SJCRH30 (cell line): ENCODE measurements at places on chromosomes 5 and 9. TPM values are rescaled to one million over a fixed set of nuclear protein-coding genes. Genes with fewer than 3 reads are reported as not detected.

Gene ZER1
- total RNA-seq, result 18.8 and 19.9 TPM in 2 replicates

Gene FST
- total RNA-seq, result 22.4 and 25.0 TPM in 2 replicates

Gene NADK2
- 42.0 and 49.9 TPM in 2 replicates for total RNA-seq

Gene RORB
- not detected in 2 replicates for total RNA-seq

Gene TMEM215
- not detected in 2 replicates for total RNA-seq

Gene BTNL9
- not detected in 2 replicates for total RNA-seq

Gene UGT3A1
- total RNA-seq, result 1.9 and 2.0 TPM in 2 replicates

Gene MAN1B1
- total RNA-seq, result 38.4 and 42.6 TPM in 2 replicates

- no peaks in the 10 kb centered on the region for H3K4me1 ChIP-seq
- no peak overlapping the region for H3K27ac ChIP-seq
- no peaks in the 10 kb centered on the region for H3K27me3 ChIP-seq
- no peak for DNase-seq
These were observed 75.1 kb downstream of the MAT2B start for GRCh38 chr5:163580516-163580915.

GRCh38 chr9:94860678-94861588 lies 134.4 kb downstream of the AOPEP start:
- DNase-seq, result peak; percentile 99
- no peaks in the 10 kb centered on the region for H3K36me3 ChIP-seq
- H3K27me3 ChIP-seq, result no peaks in the 10 kb centered on the region
- peak overlapping the region; percentile 95 for H3K27ac ChIP-seq

GRCh38 chr9:128164307-128164885 lies 4.3 kb downstream of the BBLN start:
- peaks cover 62% of the 10 kb centered on the region for H3K36me3 ChIP-seq
- no peak overlapping the region for H3K4me3 ChIP-seq
- H3K27me3 ChIP-seq, result no peaks in the 10 kb centered on the region
- DNase-seq, result no peak

GRCh38 chr5:56638768-56639238 lies 176.5 kb upstream of the MAP3K1 start:
- no peaks in the 10 kb centered on the region for H3K36me3 ChIP-seq
- H3K27ac ChIP-seq, result no peak overlapping the region
- H3K27me3 ChIP-seq, result no peaks in the 10 kb centered on the region

GRCh38 chr9:102507044-102507687 lies 488.0 kb upstream of the CYLC2 start:
- H3K4me3 ChIP-seq, result no peak overlapping the region
- no peaks in the 10 kb centered on the region for H3K4me1 ChIP-seq

- H3K36me3 ChIP-seq, result no peaks in the 10 kb centered on the region
- H3K27ac ChIP-seq, result no peak overlapping the region
- DNase-seq, result peak; percentile 60
These were observed 8.4 kb upstream of the RUSC2 start for GRCh38 chr9:35481347-35481975.

DNA sequence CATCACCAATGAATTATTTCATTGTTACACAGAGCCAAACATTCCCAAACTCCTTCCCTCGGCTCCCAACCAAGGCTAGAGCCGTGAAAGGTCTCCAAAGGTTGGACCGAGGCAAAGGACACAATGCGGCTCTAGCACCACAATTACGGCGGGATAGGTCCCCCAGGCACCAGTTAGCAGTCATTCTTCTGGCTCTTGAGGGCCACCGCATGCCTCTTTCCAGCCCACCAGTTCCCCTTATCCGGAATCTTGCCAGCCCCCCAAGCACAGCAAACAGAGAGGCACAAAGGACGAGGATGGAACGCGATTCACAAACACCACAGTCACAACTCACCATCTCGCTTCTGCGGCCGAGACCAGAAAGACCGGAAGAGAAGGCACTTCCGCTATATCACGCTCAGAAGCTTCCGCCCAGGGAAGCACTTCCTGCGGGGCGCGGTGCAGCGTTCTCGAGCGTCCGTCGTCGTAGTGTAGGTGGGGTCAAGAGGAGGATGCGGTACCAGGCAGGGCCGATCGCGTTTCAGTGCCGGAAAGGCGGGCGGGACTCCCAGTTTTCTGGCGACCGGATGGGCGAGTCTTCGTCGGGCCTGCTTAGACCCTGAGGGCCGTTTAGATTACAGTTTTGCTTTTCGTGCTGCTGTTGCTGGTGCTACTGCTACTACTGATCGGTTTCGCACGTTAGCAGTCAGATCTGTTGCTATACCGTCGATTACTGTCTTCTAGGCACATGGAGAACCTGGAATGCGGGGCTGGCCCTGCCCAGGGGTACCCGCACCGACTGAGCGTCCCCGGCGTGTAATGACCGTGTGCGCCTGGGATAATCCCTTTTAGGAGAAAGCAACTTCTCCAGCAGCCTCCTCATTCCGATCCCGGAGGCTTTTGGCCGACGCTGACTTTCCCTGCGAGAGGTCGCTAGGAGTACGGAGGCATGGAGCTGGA lies at the start of gene RPL37:
Gene RPL37 (minus strand): TSS at position 374 of the 939 bp plus-strand sequence. CDS start 37 bp downstream, at position 337.
- peak; percentile 99 for DNase-seq
- H3K27ac ChIP-seq, result peak within 1 kb of the TSS; percentile 93
- no peaks in the 10 kb centered on the region for H3K27me3 ChIP-seq
- peaks cover 9% of the 10 kb centered on the region; the same call in 1 of the 2 replicates for H3K4me1 ChIP-seq
- H3K4me3 ChIP-seq, result peak within 1 kb of the TSS; percentile 86

GRCh38 chr5:58326022-58326421 lies 133.9 kb downstream of the PLK2 start:
- no peaks in the 10 kb centered on the region for H3K36me3 ChIP-seq
- H3K4me1 ChIP-seq, result 0 out of 2 replicates have a peak, but pooled peaks cover 6% of the 10 kb centered on the region
- DNase-seq, result no peak
- no peaks in the 10 kb centered on the region for H3K27me3 ChIP-seq
- no peak overlapping the region for H3K4me3 ChIP-seq
